NCI-H2171 treated with DMSO at 0.1 percent for 48 hours (cell line): ENCODE measurements at places on chromosomes 2 and 18.
A peak's percentile ranks its signal among the peaks of the same experiment; 100 is the strongest.

GRCh38 chr2:240269380-240269779 lies 128.9 kb upstream of the OTOS start:
- no peak for DNase-seq

DNA sequence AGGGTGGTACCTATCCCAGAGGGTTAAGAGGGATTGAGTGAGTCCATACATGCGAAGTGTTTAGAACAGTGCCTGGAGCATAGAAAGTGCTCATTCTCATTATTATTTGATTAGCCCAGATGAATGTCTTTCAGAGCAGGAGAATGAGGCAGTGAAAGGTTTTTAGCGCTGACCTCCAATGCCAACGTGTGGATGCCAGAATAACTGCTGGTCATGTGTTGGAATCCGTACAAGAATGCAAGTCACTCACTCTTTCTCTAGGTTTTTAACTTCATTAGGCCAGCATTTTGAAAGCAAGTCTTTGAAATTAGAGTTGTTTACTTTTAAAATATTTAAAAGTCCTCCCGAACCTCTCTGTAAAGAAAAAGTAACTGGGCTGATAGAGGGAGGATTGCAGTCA lies 374.2 kb downstream of the EN1 start:
- DNase-seq, result no peak

DNA sequence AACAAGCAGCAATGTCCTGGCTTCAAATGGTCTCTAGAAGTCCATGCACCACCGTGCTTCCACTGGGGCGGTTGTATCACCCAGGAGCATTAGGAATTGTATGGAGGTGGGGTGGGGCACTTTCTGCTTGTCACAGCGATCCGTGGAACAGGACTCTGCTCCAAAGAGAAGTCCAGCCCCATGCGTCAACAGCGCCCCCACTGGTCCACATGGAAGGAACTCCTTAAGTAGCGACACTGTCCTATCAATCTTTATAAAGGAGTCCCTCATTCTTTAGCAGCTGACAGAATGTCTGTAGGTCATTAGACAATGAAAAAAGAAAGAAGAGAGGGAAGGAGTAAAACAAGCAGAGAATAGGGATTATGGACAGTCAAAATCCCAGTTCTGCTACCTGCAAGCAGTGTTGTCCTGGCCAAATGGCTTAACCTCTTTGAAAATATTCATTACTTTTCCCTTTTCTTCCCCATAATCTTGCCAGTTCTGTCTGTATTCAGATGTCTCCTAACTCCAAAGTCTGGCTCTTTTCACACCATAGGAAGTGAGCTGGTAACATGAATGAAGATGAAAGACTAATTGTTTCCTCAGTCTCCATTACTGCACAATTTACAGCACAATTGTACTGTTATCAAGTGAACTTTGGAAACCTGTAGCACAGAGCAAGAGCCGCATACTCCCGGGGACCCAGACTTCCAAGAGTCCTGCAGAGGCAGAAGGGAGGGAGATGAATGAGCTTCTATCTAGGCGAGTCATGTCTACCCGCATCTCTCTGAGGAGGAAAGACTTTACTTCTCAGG lies 9.9 kb downstream of the NFE2L2 start:
- no peak for DNase-seq

DNA sequence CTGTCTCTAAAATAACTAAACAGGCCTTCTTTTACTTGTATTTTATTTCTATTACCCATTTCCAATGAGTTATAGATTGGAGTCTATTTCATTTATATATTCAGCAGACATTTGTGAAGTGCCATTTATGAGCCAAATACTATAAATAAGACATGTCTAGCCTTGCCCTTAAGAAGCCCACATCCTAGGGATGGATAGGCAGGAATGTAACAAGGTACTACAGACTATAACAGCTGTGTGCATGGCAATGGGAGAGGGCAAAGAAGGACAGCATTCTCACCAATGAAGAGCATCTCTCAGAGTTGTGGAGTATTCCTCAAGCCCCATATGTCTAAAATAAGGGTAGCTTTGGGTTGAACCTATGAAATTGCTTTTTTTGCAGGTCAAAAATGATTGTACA lies 161.9 kb upstream of the RASGRP3 start:
- DNase-seq, result no peak

- DNase-seq, result no peak
Measured at GRCh38 chr2:175937216-175937615, 64.9 kb downstream of the LNPK start.

- DNase-seq, result peak; percentile 23
Measured at GRCh38 chr18:23094411-23095190, 40.7 kb upstream of the CABLES1 start.

- DNase-seq, result no peak
Measured at GRCh38 chr2:188678882-188679281, 295.3 kb upstream of the COL3A1 start.

GRCh38 chr2:68653538-68653982 lies 10.2 kb downstream of the PROKR1 start:
- no peak for DNase-seq

GRCh38 chr2:66426244-66427111 lies 8.4 kb upstream of the MEIS1 start:
- no peak for DNase-seq

GRCh38 chr2:201795607-201796477 lies 10.5 kb upstream of the CDK15 start:
- peak; percentile 68 for DNase-seq

- peak; percentile 7 for DNase-seq
Measured at GRCh38 chr2:63488118-63488713, 100.1 kb downstream of the WDPCP start.

- DNase-seq, result no peak
Measured at GRCh38 chr2:205280596-205281236, 401.6 kb upstream of the NRP2 start.

DNA sequence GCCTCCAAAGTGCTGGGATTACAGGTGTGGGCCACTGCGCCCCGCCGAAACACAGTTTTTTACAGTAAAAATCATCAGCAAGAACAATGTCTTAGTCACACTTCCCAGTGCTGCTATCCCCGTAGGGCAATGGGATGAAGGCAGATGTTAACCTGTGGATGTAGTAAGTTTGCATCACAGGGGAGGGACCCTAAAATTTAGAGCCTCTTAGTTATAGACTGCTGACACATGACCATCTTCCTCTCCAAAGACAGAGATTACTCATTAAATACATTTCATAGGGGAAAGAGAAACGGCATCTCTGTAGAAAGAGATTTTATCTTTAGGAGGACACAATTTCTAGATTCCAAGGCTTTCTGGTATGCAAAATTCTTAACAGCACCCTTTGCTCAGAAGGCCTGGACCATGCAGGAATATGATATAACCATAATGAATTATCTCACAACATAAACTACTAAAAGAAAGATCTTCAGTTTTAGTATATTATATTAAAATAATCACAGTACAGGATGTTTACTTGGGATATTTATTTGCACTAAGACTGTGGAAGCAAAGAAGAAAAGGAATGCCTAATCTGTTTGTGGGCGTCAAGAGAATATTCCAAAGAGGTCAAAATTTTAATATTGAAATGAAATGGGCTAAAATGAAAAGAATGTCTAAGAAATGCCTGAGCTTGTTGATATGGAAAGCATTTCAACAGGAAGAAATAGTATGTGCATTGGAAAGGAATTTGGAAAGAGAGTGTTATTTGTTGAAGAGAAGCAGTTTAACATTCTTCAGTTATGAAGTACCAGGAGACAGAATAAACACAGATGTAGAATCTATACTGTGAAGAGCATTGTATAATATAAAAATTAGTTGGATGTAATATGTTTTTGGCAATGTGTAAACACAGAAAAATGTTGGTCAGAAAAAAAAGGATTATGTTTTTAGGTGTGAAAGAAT lies 1228.3 kb upstream of the CHAC2 start:
- no peak for DNase-seq

DNA sequence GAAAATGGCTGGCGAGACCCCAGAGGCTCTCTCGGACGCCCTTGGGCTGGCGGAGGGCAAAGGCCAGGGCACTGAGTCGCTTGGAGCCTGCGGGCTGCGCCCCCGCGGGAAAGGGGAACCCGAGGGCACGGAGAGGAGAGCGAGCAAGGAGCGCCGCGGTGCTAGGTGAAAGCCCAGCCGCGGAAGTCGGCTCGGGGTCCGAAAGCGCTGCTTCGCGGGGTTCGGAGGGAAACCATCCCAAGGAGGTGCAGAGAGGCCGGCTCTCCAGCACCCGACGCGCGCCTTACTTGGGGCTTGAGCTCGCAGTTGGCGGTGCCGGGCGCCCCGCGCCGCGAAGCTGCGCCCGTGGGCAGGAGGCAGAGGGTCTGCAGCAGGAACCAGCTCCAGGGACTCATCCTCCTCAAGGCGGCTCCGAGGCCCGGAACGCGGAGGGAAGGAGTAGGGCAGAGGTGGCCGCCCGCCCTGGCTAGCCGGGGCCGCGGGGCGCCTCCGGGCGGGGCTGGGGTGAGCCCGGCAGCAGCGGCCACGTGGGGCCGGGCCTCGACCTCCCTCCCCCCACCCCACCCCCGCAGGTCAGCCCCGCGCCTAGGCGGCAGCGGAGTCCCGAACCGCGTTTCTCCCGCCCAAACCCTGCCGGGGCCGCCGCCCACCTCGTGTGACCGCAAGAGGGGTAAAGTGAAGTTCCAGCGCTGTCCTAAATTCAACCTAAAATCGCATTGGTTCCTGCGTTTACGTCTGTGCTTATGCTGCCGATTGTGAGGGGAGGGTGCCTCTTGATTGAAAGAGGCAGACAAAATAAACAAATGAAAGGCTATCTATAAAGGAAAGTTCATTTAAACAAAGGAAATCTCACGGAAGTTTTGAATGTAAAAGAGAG lies at the start of gene TRABD2A:
TRABD2A (minus strand) TSS at position 440 of the 877 bp plus-strand sequence; CDS start at position 395, 45 bp downstream.
- no peak for DNase-seq

DNA sequence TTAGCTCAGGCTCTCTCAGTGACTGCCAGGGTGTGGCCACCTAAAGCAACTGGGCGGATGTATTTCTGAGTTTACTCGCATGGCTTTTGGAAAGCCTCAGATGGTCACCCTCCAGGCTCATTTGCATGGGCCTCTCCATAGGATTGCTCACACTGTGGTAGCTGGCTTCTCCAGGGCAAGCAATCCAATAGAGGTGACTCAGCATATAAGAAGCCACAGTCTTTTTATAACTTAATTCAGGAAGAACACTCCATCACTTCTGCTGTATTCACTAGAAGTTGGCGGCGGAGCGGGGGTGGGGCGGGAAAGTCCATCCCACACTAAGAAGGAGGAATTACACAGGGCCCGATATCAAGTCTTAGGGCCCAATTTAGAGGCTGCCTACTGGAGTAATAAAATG lies 3.6 kb upstream of the DOK6 start:
- no peak for DNase-seq

DNA sequence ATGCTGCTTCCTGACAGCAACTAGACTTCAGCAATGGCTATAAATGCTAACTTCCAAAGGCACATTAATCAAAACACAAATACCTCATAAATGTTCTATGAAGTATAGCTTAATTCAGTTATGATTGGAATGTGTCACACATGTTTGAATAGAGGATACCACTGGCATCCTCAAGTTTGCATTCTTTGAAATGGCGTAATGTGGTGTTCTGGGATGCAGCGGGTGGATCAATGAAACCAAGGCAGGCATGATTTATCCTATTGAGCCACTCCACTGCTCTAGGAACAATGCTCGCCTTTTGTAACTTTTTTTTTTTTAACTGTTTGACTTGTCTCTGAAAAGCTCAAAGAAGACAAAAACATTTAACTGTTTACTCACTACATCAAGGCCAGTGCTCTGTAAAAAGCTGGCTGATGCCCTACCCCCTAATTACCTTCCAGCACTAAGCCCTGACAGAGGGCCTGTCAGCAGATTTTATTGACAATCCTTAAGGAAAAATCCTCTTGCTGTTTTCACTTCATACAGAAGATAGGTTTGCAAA lies 278.8 kb upstream of the SESTD1 start:
- DNase-seq, result no peak

DNA sequence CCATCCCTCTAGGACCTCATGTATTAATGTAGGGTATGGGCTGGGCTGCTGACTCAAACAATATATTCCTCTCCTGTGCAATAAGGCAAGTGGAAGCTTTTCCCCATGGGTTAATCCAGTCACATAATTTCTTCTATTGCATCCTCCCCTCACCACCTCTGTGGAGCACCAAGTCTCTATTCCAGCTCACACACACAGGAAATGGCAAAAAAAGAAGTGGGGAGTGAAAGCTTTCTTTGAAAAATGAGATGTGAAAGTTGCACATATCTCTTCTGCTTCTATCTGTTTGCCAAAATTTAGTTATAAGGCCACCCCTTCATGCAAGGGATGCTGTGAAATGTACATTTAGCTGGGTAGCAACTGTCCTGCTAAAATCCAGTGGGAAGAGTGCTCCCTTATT lies 121.3 kb downstream of the CDC42EP3 start:
- DNase-seq, result no peak

- no peak for DNase-seq
Measured at GRCh38 chr2:121038431-121038830, 246.6 kb downstream of the TFCP2L1 start.

GRCh38 chr2:162293122-162293786 lies 25.2 kb downstream of the IFIH1 start:
- no peak for DNase-seq

DNA sequence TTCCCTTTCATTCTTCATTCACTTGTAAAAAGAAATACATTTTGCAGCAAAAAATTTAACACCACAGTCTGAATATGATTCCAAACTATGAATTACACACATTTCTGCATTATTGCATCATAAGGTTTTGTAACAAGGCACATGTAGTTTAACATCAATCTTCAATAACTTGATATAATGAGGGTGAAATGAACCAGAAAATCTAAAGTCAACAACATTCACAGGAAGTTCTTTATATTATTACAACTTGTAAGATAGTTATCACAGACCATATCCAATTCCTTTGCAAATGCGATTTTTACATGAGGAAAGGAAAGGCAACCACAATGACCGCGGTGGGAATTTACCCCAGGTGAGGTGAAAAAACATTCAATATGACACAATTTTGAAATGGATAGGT lies 213.3 kb downstream of the NAPG start:
- peak; percentile 24 for DNase-seq

DNA sequence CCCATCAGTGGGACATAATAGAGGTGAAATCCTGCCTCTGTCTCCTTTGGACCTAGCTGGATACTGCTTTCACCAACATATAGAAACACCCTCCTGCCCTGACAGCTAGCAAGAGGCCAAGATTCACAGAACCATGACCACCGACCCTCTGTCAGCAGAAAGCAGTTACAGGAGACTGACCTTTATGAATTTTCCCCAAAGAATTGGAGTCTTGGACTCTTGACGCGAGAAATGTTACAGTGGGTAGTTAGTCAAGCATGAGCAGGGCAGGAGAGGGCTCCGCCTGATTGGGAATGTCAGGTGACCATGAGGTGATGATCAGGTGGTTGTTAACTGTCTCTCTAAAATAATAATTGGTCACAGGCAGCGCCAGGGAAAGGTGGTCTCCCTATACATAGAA lies 1002.3 kb downstream of the TDRD15 start:
- DNase-seq, result no peak

DNA sequence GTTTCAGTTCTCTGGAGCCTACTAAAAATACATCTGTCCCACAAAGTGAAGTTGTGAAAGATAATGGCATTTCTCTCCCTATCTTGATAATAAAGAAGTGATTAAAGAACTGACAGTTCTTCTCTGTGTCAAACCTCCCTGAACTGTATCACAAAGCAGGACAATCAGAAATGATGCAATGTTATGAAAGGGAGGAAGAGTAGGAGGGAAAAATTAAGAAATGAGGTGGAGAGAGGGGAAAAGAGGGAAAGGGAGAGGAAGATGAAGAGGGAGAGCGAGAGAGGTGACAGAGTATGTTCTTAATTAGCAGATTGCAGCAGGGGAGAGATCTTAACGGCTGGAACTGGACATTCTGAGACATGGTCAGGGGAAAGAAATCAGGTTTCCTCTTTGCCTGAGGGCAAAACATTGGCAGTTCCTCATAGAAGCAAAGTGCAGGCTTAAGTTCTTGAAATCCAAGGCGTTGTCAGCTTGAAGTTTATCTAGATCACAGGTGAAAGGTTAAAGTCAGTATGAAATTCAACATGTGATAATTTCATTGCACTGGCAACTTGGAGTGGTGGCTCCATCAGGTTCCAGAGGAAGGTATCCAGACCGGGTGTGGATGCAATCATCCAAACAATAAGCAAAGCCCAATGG lies 54.6 kb downstream of the RDH14 start:
- DNase-seq, result no peak
